HAP-1 (cell line): ENCODE measurements at places on chromosomes 16 and 17.

- DNase-seq: no peak
Measured at GRCh38 chr16:67957622-67958021, 10.8 kb downstream of the SLC12A4 start.

- DNase-seq: no peak
Measured at GRCh38 chr17:58153046-58153445, 4.9 kb downstream of the OR4D1 start.

- DNase-seq: no peak
Measured at GRCh38 chr17:8557176-8557806, 73.2 kb downstream of the MYH10 start.

GRCh38 chr17:4987767-4988567 lies 492 bp upstream of the CAMTA2 start:
- DNase-seq: no peak

GRCh38 chr17:63774141-63774968 lies at the start of gene DDX42:
Gene DDX42, plus strand, starts transcription at chr17:63774170. Its CDS starts 12,880 bp downstream, at chr17:63787050.
- peak; percentile 94 for DNase-seq

GRCh38 chr17:39617100-39617445 lies 9.4 kb upstream of the NEUROD2 start:
- DNase-seq: no peak

DNA sequence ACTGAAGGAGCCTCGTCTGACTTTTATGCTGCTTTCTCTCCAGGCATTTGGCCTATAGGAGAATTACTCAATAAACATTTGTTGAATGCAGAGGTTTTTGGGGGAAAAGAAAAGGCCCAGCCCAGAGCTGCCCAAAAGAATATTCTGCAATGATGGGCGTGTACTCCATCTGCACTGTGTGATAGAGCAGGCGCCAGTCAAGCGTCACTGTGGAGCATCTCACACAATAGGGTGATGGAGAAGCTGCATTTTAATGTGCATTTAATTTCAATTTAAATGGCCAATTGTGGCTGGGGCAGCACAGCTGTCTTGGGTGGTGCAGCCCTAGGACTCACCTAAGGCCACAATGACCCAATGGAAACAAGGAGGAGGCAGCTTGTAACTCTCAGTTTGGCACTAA lies 20.6 kb downstream of the GLYR1 start:
- no peak for DNase-seq

GRCh38 chr17:19992803-19993713 lies 15.4 kb upstream of the AKAP10 start:
- peak; percentile 93 for DNase-seq

DNA sequence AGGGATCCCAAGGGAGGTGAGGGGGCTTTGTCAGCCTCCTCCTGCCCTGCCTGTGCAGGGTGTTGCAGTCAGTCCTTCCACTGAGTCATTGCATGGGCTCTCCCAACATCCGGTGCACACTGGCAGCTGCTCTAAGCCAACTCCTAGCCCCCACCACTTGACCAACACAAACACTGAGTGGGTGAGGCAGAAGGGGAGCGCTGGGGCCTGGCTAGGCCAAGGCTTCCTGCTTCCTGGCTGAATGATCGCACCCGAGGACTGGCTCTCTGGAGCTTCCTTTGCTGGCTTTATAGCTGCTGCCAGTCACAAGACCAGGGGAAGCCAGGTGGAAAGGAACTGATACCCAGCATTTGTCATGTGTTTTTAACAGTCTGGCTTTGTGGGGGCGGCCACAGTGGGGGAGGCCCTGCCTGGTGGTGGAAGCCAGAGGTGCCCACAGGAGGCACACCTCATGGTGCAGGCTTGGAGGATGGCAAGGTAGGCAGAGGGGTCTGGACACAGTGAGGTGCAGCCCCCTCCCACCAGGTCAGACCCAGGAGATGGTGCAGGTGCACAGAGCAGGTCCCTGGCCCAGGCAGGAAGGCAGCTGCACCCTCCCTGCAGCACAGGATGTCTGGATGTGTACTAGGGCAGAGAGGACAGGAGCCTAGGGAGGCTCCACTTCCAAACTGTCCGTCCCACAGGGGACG lies 6.8 kb downstream of the MPG start:
- DNase-seq: no peak

DNA sequence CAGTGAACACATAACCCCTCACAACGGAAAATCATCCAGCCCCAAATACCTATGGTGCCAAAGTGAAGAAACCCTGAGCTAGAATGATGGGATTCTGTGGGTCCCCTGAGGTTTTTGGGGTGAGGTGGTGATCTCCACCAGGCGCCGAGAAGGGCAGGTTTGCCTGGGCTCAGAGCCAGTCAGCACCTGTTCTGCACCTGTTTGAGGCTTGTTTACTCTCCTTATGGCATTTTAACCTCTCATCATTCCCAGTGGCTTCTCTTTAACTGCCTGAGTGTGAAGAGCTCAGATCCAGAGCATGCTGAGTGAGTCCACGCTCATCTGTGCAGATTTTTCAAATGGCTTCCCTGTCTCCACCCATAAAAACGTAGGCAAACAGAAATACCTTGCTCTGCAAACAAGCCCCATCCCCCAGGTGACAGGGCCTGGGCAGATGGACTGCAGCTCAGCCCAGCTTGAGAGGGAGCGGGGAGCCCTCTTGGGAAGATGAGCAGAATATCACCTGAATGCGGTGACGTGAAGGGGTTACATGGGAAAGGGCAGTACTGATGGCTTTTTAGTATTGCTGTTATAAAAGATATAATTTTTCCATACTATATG lies 40.1 kb upstream of the CLEC19A start:
- no peak for DNase-seq

DNA sequence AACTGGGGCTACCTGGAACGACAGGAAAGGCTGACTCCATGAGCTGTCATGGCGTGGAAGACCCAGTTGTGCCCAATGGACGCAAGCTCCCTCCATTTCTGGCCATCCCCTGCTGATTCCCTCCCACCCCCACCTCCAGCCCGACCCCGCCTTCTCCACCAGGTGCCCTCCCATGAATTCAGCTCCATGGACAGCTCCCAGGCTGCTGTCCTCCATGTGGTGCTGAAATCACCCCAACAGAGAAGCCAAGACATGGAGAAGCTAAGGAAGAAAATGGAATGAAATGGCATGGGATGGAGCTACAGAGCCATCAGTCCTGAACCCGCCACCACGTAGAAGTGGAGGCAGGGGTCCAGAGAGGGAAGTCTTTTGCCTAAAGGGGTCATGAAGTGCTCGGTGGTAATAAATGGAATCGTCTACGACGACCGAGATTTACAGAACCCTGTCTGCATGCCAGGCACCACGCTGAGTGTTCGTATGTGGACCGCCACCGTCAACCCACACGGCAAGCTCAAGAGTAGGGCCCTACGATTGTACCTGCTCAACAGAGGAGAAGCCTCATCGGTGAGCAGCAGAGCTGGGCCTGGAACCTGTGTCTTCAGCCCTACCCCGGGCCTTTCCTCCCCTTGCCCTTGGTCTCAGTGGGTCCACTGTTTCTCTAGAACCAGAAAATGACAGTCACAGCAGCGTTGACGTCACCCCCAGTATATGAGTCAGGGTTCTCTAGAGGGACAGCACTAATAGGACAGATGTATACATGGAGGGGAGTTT lies 9.3 kb upstream of the ZC3H18 start:
- peak; percentile 35 for DNase-seq

- no peak for DNase-seq
Measured at GRCh38 chr17:17711641-17712162, 30.4 kb downstream of the RAI1 start.

- no peak for DNase-seq
Measured at GRCh38 chr17:40556884-40557414, 8.3 kb downstream of the CCR7 start.

DNA sequence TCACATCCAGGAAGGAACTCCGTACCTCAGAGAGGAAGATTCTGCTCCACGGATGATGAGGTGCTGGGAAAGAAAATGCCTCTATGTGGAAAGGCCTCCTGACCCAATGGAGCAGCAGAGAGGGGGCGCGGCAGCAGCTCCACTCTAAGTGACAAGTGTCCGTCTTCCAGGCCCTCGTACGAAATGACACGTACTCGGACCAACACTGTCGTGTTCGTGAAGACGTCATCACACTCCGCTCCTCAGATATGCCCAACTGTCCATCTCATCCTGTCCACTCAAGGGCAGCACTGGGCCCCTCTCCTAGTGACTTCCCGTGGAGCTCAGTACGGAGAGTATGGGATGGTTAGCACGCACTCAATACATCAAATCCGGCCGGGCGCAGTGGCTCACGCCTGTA lies 32.2 kb downstream of the MRM3 start:
- no peak for DNase-seq

DNA sequence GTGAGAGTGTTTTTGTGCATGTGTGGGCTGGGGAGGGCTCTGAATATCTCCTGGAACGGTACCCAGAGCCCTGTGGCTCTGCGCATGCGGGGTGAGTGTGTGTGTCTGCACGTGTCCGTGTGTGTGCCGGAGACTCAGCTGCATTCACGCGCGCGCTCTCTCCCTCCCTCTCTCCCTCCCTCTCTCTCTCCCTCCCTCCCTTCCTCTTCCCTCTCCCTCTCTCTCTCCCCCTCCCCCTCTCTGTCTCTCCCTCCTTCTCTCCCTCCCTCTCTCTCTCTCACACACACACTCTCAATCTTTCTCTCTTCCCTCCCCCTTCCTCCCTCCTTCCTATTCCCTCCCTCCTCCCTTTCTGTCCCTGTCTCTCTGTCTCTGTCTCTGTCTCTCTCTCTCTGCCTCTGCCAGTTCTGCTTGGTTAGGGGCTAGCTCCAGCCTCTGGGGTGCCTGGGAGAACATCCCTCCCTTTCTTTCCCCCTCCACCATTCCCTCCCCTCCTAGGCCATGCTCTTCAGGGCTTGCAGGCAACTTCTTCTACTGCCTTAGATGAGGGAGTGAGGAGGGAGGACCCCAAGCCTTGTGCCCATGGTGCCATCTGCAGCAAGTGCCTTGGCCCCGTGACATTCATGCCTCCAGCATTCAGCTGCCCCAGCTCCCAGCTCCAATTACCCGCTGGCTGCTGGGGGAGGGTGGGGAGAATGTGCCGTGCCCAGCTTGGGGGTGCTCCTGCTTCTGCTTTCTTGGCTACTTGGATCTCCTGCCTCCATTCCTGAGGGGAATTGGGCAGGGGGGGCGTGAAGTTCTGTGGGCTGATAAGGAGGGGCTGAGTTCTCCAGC lies 6.4 kb downstream of the THRA start:
- no peak for DNase-seq

DNA sequence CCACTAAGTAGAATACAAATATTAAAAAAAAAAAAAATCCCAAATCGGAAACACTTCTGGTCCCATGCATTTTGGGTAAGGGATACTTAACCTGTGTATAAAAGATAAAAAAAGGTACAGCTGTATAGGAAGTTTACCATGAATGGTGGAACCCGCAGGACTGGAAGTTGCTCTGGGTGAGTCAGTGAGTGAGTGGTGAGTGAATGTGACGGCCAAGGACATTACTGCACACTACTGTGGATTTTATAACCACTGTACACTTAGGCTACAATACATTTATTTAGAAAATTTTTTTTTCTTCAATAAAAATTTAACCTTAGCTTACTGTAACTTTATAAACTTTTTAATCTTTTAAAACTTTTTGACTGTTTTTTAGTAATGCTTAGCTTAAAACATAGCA lies 71.3 kb upstream of the BCAR1 start:
- no peak for DNase-seq

DNA sequence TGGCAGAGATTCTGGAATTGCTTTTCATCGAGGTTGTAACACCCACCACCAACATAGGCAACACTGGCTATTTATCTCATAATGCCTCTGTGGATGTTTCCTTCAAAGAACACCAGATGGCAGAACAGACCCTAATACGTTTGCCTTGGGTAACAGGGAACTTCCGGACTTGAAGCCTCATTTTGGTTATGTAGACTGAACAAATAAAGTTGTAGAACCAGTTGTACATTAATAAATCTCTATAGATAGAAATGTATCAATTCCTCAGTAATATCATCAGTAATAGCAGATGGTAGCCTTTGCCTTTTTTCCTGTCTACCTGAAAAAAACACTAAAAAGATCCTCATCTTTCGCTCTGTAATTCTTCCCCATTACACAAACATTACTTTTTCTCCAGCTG lies 25.9 kb upstream of the APOH start:
- peak; percentile 31 for DNase-seq

GRCh38 chr17:67278363-67278762 lies 33.4 kb upstream of the HELZ start:
- no peak for DNase-seq

DNA sequence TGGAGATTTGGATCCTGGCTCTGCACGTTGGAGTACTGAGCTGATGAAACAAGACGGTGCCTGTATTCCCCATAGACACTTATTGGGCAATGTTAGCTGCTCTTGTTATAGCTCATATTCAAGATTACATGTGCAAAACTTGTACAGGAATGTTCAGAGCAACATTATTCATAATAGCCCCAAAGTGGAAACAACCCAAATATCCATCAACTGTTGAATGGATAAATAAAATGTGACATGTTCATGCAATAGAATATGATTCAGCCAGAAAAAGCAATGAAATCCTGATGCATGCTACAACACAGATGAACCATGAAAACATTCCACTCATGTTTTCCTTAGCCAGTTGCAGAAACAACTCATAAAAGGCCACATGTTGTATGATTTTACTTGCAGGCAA lies 5.7 kb upstream of the SDR42E1 start:
- DNase-seq: no peak

DNA sequence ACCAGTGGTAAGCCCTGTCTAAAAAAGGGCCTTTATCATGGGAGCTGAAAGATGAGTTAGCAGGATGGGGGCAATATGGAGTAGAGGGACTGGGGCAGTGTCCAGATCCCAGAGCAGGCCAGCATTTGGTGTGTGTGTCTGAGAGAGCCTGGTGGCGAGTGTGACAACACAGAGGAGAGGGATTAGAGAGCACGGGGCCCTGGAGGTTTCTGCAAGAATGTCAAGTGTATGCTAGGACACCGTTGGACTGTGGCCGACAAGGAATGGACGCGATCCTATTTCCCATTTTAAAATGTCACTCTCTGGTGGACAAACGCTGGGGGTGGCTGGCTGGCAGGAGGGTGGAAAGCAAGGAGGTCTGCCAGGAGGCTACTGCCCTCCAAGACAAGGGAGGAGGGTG lies 12.4 kb downstream of the TAC4 start:
- no peak for DNase-seq
